ENCODE measurements at places on chromosomes 11 and 22. TPM values are rescaled to one million over a fixed set of nuclear protein-coding genes. Genes with fewer than 3 reads are reported as not detected.

APOBEC3A gene
- total RNA-seq: not detected

PDE3B gene
- total RNA-seq: 2.4 TPM

VPS11 gene
- 7.9 TPM for total RNA-seq

PRSS23 gene
- 450 TPM for total RNA-seq

THRSP gene
- not detected for total RNA-seq
